Sciatic nerve (tissue), 2 donors: ENCODE measurements at places on chromosomes 7 and 10.

DNA sequence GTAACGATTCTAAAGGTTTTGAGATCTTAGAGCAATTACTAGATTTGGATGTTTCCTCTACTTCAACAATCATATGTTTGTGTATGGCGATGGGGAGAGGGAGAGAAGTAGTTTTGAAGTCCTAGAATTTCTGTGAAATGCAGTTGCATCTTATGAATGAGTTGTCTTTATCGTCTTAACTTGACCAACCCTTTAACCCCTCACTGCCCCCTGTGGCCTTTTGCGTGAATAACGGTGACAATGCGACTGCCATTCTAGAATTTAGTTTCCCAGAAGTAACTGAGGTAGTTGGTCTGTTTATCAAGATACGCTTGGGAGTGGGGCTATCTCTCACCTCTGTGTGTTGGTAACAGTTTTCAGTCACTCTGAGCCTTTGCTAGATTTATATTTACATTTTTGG, 204.6 kb downstream of the HDAC9 start:
- DNase-seq = no peak

GRCh38 chr10:16853201-16853600, 36.0 kb upstream of the RSU1 start:
- DNase-seq = no peak

GRCh38 chr10:69786791-69787190, 14.9 kb upstream of the COL13A1 start:
- no peak for DNase-seq

DNA sequence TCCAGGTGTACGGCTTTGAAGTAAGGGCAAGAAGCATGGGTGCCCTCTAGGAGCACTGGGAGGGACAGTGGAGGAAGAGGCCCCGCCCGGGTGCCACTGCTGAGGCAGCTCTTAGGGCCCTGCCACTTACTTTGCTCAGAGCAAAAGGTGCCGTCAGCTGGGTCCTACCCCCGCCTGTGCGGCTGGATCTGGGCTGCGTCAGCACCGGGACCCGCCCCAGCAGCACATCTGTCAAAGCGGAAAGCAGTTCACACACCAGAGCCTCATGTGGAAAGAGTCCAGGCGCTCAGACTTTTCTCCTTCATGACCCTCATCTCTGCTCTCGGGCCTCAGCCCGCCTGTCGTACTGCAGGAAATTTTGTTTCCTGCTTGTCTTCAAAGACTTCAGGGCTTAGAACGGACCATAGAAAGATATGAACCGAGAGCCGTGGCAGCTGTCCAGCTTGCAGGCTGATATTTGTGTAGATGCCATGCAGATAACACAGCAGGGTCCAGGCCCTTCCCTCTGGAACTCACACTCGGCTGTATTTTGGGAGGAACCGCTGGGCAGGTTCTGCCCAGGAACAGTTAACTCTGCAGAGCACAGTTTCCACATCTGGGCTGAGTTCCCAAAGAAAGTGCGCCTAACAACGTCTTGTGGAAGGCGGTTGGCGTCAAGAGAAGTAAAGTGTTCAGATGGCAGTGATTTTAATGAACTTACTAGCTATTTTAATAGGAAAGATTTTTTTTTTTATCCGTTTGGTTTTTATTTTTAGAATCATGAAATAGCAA, 44.3 kb upstream of the PRKAR1B start:
- DNase-seq = peak; percentile 77

DNA sequence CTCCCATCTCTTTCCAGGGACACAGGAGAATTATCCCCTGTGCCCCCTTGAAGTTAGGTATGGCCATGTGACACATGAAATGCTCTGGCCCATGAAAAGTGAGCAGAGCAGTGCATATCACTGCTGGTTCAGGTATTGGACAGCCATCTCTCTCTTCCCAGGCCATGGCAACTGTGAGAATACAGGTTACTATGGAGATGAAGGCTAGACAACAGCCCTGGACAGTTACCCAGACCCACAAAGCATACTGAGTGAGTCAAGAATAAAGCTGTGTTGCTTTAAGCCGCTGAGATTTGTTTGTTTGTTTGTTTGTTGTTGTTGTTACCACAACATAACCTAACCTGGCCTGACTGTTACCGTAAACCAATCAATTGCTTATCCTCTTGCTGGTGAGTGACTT, 722.3 kb downstream of the KCNMA1 start:
- no peak for DNase-seq
